Subcutaneous adipose tissue (tissue), 4 donors: ENCODE measurements at places on chromosomes 2 and 18. TPM values are rescaled to one million over a fixed set of nuclear protein-coding genes. Genes with fewer than 3 reads are reported as not detected.

Gene KCNK3
- total RNA-seq = 1.8 TPM

Gene HSPD1
- 125 TPM for total RNA-seq

Gene CD226
- total RNA-seq = 2.4 TPM

Gene CDK15
- 6.5 TPM for total RNA-seq

Gene PDE1A
- total RNA-seq = 10.9 TPM

Gene ATP6V1C2
- total RNA-seq = 2.6 TPM

Gene RAMP1
- 1.5 TPM for total RNA-seq

Gene SPP2
- not detected for total RNA-seq

Gene MEP1B
- total RNA-seq = not detected

Gene DPP4
- total RNA-seq = 11.5 TPM

Gene DOK6
- total RNA-seq = 10.8 TPM
